ENCODE measurements at places on chromosomes 12 and 14.

GRCh38 chr14:37992499-37992898 lies 215.2 kb upstream of the SSTR1 start:
- peaks cover 2% of the 10 kb centered on the region for H3K27me3 ChIP-seq
- no peaks in the 10 kb centered on the region for H3K4me1 ChIP-seq
- no peaks in the 10 kb centered on the region for H3K36me3 ChIP-seq
- no peak for DNase-seq

DNA sequence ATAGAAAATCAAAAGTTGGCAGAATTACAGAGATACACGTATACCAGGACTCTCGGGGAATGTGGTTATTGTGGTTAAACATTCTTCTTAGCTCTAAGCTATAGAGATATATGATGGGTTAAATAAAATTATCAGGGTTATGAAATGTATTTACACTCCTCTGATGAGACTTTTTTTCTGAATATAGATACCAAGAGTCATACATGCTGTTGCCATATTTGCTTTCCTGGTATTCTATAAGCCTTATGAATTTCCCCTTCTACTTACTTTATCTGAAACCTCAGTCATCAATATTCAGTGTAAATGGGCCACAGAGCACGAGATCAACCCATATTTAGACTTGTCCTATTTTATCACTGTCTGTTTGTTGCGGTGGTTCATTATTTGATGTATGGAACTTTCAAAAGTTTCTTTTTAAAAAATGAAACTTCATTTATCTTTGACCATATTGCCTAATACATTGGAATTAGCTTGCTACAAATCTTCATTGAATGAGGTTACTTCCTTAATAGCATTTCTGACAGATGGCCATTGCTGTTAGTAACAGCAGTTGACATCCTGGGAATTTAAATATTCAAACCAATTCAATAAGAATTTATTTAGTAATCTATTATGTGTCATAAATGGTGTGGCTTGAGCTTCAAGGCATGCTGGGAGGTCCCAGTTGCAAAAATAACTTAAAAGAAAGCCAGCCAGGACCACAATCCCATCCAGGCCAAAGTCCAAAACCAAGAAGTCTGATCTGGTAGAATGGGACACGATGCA lies 393.5 kb downstream of the PCNX1 start:
- no peak for DNase-seq
- H3K4me1 ChIP-seq, result no peaks in the 10 kb centered on the region
- no peak overlapping the region for H3K27ac ChIP-seq
- H3K4me3 ChIP-seq, result no peak overlapping the region

DNA sequence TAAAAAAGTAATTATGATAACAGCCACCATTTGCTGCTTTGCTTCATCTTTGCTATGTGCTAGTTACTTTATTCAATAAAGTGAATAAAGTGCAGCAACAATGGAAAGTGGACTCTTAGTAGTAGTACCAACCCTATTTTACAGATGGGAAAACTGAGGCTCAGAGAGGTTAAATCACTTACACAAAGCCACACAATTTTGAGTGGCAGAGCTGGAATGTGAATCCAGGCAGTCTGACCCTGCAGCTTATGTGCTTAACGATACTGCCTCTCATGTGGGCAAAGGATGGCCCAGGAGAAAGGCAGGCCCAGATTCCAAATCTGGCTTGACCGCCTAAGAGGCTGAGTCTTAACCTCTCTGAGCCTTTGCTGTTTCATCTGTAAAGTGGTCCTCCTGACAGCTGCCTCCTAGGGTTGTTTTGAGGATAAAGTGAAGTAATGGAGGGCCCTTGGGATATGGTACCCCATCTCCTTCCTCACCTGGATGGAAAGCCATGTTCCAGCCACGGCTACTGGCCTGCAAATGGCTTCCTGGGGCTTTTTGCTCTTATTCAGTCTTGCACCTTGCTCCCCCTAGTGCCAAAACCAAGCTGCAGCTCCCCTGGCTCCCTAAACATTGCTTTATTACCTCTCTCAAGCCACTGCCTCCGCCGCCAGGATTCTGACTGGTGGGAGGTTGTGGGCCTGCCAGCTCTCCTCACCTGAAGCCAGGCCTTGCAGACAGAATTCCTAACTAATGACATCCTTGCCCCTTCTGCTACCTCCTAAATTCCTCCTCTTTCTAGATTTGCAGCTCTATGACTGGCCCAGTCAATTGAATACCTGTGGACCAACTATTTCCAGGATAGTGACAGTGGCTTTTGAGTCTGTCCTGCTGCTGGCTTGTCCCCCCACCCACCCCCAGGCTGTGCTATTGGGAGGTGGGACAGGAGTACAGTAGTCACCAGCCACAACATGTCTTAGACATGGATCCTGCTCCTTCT lies 283.3 kb upstream of the PWP1 start:
- peaks cover 10% of the 10 kb centered on the region for H3K27me3 ChIP-seq
- H3K27ac ChIP-seq, result no peak overlapping the region
- H3K4me3 ChIP-seq, result no peak overlapping the region

GRCh38 chr12:11876307-11876706 lies 194.4 kb upstream of the BCL2L14 start:
- H3K27me3 ChIP-seq, result peaks cover 2% of the 10 kb centered on the region
- peaks cover 36% of the 10 kb centered on the region for H3K36me3 ChIP-seq
- H3K27ac ChIP-seq, result peak overlapping the region; percentile 17
- H3K4me1 ChIP-seq, result peaks cover 63% of the 10 kb centered on the region
- DNase-seq, result no peak

DNA sequence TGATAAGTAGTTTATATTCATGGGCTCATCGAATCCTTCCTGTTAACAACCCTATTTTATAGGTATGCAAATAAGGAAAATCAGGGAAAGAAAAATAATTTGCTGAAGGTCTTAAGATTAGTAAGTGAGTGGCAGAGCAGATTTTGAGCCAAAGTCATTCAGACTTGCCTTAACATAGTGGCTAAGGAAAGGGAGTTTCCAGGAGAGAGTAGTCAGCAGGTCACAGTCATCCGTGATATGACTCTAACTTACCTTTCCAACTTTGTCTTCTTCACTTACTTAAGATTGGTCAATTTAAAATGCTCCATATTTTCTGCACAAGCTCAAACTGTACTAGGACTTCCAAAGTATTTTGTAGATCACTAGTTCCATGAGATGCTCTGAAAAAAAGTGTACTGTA lies 46.6 kb downstream of the AKAP6 start:
- DNase-seq, result no peak
- H3K4me3 ChIP-seq, result no peak overlapping the region
- no peaks in the 10 kb centered on the region for H3K36me3 ChIP-seq
- H3K4me1 ChIP-seq, result peaks cover 12% of the 10 kb centered on the region
- no peak overlapping the region for H3K27ac ChIP-seq

GRCh38 chr12:91413581-91414546 lies 231.2 kb upstream of the DCN start:
- H3K4me1 ChIP-seq, result peaks cover 2% of the 10 kb centered on the region
- no peak for DNase-seq
- peaks cover 2% of the 10 kb centered on the region for H3K27me3 ChIP-seq
- H3K27ac ChIP-seq, result no peak overlapping the region
- H3K4me3 ChIP-seq, result no peak overlapping the region
- no peaks in the 10 kb centered on the region for H3K36me3 ChIP-seq

GRCh38 chr12:54716261-54716660 lies 68.1 kb upstream of the DCD start:
- H3K4me3 ChIP-seq, result no peak overlapping the region
- H3K36me3 ChIP-seq, result no peaks in the 10 kb centered on the region
- no peaks in the 10 kb centered on the region for H3K27me3 ChIP-seq

- no peak for DNase-seq
- H3K27ac ChIP-seq, result no peak overlapping the region
- H3K4me3 ChIP-seq, result no peak overlapping the region
- no peaks in the 10 kb centered on the region for H3K36me3 ChIP-seq
Measured at GRCh38 chr12:77054851-77055250, 10.5 kb downstream of the E2F7 start.

- no peak overlapping the region for H3K4me3 ChIP-seq
- no peaks in the 10 kb centered on the region for H3K36me3 ChIP-seq
- no peak overlapping the region for H3K27ac ChIP-seq
Measured at GRCh38 chr14:72613231-72613974, 280.5 kb downstream of the DPF3 start.

DNA sequence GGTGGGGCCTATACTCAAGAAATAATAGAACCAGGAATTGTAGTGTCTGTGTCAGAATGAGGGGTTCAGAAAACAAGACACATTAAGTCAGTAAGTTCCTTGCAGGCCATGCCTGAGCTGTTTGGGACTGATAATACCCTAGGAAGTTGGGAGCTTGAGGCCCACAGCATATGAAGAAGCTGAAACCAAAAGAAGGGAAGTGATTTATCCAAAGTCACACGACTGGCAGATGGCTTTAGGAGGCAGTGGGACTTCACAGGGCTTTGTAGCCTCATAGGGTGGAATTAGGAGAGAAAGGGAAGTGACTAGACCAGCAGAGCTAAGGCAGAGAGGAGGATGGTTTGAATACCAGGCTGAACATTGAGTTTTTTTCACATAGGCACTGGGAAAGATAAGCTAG lies 56.6 kb upstream of the SRSF5 start:
- peaks cover 70% of the 10 kb centered on the region for H3K4me1 ChIP-seq
- H3K4me3 ChIP-seq, result peak overlapping the region; percentile 70
- H3K27ac ChIP-seq, result peak overlapping the region; percentile 68
- peaks cover 55% of the 10 kb centered on the region for H3K36me3 ChIP-seq
- DNase-seq, result no peak

DNA sequence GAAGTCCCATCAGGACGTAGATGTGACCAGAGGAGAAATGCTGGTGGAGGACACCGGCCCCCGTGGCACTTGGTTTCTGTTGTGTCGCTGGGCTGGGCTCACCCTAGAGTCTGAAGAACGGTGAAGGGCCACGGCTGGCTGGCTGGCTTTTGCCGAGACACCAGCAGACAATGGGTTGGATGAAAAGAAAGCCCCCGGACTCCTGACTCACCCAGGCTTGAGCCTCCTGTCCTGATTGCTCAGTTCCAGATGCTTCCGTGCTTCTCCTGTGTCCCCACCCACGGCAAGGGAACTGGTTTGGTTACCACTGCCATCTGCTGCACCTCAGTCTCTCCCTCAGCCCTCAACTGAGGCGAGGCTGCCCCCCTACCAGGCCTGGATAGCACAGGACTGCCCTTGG lies 10.4 kb upstream of the ENDOU start:
- H3K4me3 ChIP-seq, result no peak overlapping the region
- DNase-seq, result no peak
- peaks cover 16% of the 10 kb centered on the region for H3K27me3 ChIP-seq
- peaks cover 30% of the 10 kb centered on the region for H3K36me3 ChIP-seq
- H3K27ac ChIP-seq, result no peak overlapping the region
- peaks cover 23% of the 10 kb centered on the region for H3K4me1 ChIP-seq

DNA sequence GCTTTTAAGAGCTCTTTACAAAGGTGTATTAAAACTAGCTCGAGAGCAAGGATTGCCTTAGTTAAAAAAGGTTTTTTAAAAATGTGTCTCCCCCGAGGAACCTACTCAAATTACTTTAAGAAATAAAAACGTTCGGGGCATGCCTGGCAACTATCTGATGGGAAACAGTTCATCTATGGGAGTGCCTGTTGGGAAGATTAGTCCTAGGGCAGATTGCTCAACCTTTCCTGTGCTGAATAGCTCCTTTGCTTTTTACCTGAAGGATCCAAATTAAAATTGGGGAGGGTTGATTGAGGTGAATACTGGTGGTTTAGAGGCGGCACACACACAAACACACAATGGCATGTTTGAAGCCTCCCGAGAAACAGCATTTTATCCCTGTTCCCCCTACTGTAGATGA lies 541.4 kb upstream of the ATP2B1 start:
- no peak overlapping the region for H3K27ac ChIP-seq
- no peak overlapping the region for H3K4me3 ChIP-seq
- no peaks in the 10 kb centered on the region for H3K4me1 ChIP-seq
- H3K36me3 ChIP-seq, result no peaks in the 10 kb centered on the region
- H3K27me3 ChIP-seq, result peaks cover 1% of the 10 kb centered on the region
- DNase-seq, result no peak

GRCh38 chr12:112762753-112763152 lies 28.8 kb upstream of the RPH3A start:
- H3K27me3 ChIP-seq, result peaks cover 1% of the 10 kb centered on the region
- H3K4me1 ChIP-seq, result no peaks in the 10 kb centered on the region
- no peak overlapping the region for H3K4me3 ChIP-seq
- no peak overlapping the region for H3K27ac ChIP-seq
- DNase-seq, result no peak
- H3K36me3 ChIP-seq, result no peaks in the 10 kb centered on the region

GRCh38 chr12:117807946-117808345 lies 160.8 kb downstream of the KSR2 start:
- H3K4me3 ChIP-seq, result no peak overlapping the region
- no peak overlapping the region for H3K27ac ChIP-seq
- H3K4me1 ChIP-seq, result peaks cover 2% of the 10 kb centered on the region
- no peak for DNase-seq

- peak overlapping the region; percentile 85 for H3K27ac ChIP-seq
- no peak for DNase-seq
Measured at GRCh38 chr12:46432325-46432724, 59.8 kb upstream of the SLC38A2 start.

DNA sequence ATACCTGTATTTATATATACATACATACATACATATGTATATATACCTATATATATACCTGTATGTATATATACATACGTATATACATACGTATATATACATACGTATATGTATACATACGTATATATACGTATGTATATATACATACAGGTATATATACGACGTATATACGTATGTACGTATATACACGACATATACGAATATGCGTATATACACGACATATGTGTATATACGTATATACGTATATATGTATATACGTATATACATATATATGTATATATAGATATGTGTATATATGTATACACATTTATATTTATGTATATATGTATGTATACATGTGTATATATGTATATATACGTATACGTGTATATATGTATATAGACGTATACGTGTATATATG lies 92.7 kb upstream of the ABCD2 start:
- H3K4me3 ChIP-seq, result no peak overlapping the region
- H3K4me1 ChIP-seq, result no peaks in the 10 kb centered on the region
- no peak for DNase-seq
- H3K36me3 ChIP-seq, result no peaks in the 10 kb centered on the region

DNA sequence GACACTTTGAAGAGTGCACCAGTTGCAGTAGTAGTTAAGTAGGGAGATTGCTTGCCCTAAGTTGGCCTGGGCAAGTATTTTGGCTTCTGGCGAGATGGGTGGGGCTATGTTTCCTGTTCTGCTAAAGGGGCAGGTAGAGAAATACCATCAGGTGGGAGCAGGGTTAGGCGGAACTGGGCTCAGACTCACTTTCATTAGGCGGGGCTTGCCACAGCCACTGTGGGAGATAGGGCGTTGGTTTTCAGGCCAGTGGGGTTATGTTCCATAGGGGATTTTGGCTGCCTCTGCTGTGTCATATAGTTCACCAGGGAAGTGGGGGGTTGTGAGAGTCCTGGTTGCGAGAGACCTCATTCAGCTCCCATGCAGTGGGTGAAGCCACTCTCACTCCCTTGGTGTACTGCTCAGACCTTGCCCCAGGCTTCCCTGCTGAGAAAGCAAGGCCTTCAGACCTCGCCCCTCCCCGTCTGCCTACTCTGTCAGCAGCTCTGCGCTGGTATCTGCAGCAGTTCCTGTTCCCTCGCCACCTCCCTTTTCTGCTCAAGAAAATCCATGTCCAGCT lies 43.3 kb downstream of the AEBP2 start:
- peak overlapping the region; percentile 26 for H3K27ac ChIP-seq
- peaks cover 23% of the 10 kb centered on the region for H3K4me1 ChIP-seq
- peaks cover 37% of the 10 kb centered on the region for H3K36me3 ChIP-seq
- peaks cover 6% of the 10 kb centered on the region for H3K27me3 ChIP-seq
- no peak for DNase-seq
- no peak overlapping the region for H3K4me3 ChIP-seq
